Suppressor macrophage treated with lipopolysaccharide for 4 hours (primary cell): ENCODE measurements at places on chromosomes 6 and 20.

DNA sequence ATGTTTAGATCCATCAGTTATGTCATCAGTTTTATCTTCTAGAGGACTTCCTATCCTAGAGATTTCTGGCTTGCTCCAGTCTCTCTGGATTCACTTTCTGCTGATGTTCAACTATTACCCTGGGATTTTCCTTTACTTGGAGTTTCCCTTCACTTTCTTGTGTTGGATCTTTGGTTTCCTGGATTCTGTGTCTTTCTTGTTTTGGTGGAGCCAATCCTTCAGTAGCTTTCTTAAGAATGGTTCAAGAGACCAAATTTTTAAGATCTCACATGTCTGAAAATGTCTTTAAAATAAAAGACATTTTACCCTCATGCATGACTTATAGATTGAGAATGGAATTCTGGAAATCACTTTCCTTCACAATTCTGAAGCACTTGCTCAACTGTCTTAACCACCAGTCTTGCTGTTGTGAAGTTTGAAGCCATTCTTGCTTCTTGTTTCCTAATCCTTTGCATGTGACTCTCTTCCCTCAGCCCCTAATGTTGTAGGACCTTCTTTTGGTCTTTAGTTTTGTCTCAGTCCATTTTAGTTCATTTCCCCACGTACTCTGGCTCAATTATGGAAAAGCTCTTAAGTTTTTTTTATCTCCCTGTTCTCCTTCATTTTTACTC is 87.9 kb downstream of the ARID1B start:
- DNase-seq: peak; percentile 75

DNA sequence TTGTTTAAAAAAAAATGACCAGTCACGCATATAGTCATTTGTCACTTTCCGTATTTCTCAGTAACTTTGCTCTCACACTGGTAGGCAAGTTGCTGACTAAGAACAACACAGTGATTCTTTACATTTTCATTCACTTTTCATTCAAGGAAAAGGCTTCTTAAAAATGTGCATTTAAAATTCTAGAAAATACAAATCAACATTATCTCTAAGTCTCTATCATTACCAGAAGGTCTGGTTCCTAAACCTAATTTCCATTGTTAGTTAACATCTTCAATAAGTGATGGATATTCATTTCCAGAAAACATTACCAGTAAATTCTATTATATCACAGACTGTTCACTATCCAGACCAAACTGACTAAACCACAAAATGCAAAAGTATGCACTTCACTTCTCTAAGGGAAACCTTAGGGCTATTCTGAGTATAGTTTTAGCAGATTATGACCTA is 115.3 kb downstream of the AHI1 start:
- no peak for DNase-seq

DNA sequence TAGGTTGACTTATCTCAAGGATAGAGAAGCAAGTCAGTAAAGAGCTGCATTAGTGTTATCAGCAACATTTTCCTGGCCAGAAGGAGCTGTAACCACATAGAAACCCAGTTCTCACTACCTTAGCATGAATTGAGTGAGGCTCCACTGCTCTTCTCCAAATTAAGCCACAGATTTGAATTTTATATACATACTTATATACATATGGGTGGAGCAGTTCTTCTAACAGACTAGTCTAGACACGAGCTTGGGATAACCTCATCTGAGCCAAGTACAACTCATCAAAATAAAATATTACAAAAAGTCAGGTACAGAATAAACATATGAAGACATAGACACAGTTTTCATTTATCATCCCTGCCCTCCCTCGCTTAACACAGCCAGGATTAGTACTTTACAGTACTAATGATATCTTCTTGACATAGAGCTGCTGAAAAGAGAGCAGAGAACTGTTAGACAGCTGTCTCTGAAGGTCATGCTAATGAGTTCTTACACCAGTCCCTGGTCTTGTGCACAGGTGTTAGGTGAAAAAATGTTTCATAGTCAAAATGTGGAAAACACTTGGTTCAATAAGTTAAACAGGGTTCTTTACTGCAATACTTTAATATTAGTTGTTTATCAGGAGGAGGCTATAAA is 147.4 kb upstream of the HTR1E start:
- DNase-seq: no peak

DNA sequence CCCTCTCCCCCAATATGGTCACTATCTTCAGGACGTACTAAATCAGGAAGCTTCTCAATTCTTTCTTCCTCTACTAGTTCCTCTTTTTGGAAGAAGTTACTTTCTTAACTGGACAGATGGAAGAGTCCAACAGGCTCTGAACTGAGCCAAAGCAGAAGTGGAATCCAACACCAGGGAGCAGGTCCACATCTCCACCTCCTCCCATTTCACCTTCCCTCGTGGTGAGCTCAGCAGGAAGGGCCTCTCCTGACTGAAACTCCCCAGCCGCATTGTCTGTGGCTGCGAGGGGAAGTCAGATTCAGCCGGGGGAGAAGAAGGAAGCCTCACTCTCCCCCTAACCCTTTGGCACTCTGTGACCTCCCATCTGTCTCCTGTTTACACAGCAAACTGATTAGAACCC is 63.8 kb upstream of the UST start:
- DNase-seq: peak; percentile 83

DNA sequence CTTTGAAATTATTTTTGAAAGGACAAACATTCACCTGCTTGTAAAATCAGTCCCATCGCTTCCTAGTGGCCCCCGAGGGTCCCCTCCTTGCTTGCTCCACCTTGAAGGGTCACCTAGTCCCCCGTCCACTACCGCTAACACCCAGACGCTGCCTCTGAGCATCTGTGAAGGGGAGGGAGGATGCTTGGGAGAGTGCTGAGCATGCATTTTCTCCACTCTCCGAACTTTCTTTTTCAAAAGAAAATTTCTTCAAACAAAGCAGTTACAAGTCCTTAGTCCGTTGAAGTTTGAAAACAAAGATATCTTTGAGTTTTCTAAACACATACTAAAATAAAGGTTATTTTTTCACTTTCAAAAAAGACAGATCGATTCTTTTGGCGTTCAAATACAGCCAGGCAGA is 224.3 kb upstream of the ARID1B start:
- DNase-seq: no peak
